ENCODE measurements at places on chromosomes 7 and 10. TPM values are rescaled to one million over a fixed set of nuclear protein-coding genes. Genes with fewer than 3 reads are reported as not detected.

DNA sequence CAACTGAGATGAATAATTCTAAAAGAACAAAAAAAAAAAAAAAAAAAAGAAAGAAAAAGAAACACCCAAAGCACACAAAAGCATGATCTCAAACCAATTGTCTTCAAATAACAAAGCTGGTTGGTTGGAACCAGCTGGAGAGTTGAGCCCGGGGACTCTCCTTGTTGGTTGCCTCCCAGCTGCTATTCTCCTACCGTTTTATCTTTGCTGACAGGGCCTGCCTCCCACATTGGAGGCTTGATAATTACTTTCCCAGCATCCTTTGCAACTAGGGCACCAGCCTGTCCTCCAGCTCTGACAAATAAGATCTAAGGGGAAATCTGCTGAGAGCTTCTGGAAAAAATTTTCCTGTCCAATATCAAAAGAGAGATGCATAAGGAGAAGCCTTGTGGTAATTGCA lies 6.8 kb downstream of the PON1 start:
- no peak for ATAC-seq

GRCh38 chr7:139071680-139072079 lies 35.8 kb upstream of the ZC3HAV1L start:
- no peak for ATAC-seq

The GRM3 gene
- total RNA-seq, result not detected

The AFAP1L2 gene
- total RNA-seq, result 1.1 TPM

The COBL gene
- not detected for total RNA-seq

The CRHR2 gene
- not detected for total RNA-seq

The LIPK gene
- total RNA-seq, result not detected

The MORN4 gene
- 2.4 TPM for total RNA-seq

All from activated T-helper 17 cell treated with anti-CD3 and anti-CD28 coated beads, Interleukin-2, amount 50 U/mL, for 72 hours (primary cell).